NCI-H2081 (cell line): ENCODE measurements at places on chromosomes 1 and 21.

- DNase-seq: no peak
Observed at GRCh38 chr1:108504447-108504846, 54.3 kb downstream of the NBPF6 start.

DNA sequence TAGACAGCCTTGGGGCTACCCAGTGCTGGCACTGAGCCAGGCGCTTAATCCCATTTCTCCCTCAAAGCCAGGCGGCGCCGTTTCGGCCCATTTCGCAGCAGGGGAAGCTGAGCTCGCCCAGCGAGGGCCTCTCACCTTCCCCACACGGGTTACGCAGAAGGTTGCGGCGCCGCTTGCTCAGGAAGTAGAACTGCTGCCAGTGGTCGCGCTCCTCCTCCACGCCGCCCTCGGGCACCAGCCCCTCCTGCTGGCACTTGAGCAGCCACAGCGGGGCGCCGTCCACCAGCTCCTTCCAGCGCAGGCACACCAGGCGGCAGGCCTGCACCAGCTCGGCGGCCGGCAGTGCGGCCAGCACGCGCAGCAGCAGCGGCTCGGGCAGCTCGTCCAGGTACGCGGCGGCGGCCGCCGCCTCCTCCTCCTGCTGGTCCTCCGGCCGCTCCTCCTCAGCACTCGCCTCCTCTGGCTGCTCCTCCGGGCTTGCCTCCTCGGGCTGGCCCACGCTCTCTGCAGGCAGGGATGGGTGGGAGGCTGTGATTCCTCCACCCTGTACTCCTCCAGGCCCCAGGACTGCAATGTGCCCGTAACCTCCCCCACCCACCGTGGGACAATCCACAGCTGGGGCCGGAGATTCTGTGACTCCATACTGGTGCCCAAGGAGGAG is 3.8 kb downstream of the FBXO2 start:
- peak; percentile 79 for DNase-seq

DNA sequence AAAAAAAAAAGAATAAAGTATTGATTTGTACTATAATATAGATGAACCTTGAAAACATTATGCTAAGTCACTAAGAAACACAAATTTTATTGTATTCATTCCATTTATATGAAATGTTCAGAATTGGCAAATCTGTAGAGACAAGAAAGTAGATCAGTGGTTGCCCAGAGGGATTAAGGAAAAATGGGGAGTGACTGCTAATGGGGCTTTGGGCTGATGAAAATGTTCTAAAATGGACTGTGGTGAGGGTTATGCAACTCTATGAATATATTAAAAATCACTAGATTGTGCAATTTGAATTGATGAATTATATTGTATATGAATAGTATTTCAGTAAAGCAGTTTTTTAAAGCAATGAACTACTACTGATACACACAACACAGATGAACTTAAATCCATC is 10.0 kb downstream of the GDAP2 start:
- DNase-seq: no peak

DNA sequence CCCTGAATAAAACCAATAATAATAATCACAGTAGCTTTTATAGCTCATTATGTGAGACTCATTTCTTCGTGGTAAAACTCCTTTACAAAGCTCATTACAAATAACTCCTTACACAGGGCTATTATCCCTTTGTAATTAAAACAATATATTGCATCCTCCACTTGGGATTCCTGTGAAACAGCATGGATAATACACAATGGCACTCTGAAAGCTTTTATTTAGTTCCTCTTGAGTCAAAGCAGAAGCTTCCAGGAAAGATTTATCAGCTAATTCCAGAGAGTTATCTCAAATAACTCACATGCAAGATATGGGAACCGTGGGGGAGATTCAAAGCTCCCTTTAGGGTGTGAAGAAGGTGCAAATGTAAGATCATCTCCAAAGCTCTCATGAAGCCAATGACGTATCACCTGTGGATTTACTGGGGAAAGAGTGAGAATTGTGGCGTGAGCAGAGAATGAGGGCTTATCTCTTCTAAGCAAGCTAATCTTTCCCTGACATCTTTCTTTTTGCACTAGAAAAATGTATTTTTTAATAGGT is 60.4 kb upstream of the GJA5 start:
- no peak for DNase-seq

DNA sequence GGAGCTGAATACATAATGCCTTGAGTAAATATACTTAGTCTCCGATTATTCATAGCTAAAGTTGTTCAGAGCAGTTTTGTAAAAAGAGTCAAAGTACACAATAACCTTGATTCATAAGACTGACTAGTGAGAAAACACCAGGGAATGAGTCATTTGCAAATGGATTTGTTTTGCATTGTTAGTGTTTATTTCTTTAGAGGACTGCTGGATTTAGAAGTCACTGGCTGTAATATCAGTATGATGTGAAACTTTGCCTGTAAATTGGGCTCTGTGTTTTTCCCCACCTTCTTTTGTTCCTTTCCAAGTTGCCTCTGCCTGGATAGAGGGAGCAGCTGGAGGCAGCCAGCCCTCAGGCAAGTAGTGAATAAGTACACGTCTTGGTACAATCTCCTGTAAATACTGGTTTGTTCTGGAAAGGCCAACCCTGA is 474.7 kb downstream of the NUF2 start:
- peak; percentile 14 for DNase-seq

DNA sequence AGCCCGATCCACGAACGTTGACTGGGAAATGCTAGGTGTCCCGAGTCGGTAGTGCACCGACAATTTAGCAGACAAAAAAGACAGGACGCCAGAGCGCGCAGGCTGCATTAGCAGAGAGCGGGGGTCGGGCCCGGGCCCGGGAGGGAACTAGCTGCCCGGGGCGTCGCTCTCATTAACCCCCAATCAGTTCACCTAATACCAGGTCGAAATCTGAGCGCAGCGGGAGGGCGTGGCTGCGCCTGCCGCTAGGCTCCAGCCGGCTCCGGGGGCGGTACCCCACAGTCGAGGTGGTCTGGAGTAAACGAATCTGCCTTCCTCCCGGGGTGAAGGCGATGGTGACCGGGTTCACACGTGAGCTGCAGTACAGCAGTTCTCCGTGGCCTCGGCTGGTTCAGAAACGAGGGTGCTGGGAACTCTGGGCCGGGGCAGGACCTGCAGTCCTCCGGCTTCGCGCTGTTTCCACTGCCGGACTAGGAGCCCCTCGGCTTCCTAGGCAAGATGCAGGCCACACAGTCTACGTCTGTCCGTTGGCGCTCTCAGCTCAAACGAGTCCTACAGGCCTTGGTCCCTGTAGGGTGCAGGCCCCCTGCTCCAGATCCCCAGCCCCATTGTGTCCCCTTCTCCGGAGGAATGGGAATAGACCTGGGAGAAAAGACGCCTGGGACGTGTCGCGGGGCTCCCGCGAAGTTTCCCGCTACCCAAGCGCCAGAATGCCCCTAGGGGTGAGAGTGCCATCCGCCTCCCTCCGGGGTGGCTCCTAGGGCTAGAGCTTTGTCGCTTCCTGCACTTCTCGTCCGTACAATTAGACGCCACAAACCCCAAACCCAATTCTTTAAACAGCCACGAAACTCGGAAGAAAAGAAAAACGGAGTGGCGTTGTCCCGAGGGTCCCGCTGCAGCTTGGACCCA is 2.0 kb downstream of the GFI1 start:
- peak; percentile 24 for DNase-seq

- DNase-seq: no peak
Observed at GRCh38 chr1:31658721-31659120, 14.0 kb upstream of the PEF1 start.

GRCh38 chr1:90671251-90671650 is 45.9 kb downstream of the BARHL2 start:
- DNase-seq: no peak

GRCh38 chr1:80359666-80360065 is 1353.1 kb upstream of the ADGRL4 start:
- DNase-seq: no peak

- DNase-seq: no peak
Observed at GRCh38 chr1:244821134-244821533, 14.3 kb upstream of the COX20 start.

GRCh38 chr1:159983681-159984080 is 29.6 kb upstream of the SLAMF9 start:
- DNase-seq: no peak

GRCh38 chr1:192724670-192725069 is 84.2 kb upstream of the RGS2 start:
- no peak for DNase-seq

- DNase-seq: no peak
Observed at GRCh38 chr1:54129858-54130257, 22.9 kb downstream of the CDCP2 start.

DNA sequence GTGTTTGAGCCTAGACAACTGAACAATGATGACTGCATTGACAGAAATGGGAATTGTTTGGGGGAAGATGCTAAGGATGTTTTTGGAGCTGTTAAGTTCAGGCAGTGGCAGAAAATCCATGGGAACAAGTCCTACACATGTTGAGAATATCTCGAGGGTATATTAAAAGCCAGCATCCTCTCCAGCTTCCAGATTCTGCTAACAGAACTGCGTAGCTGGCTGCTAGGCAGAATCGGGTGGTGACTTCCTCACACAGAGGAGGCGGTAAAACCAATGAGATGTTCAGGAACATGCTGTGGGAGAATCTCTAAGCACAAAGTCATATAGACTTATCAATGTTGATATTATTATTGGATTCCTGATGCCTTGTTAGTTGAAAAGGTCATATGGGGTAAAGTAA is 14.8 kb downstream of the FAM163A start:
- DNase-seq: no peak

DNA sequence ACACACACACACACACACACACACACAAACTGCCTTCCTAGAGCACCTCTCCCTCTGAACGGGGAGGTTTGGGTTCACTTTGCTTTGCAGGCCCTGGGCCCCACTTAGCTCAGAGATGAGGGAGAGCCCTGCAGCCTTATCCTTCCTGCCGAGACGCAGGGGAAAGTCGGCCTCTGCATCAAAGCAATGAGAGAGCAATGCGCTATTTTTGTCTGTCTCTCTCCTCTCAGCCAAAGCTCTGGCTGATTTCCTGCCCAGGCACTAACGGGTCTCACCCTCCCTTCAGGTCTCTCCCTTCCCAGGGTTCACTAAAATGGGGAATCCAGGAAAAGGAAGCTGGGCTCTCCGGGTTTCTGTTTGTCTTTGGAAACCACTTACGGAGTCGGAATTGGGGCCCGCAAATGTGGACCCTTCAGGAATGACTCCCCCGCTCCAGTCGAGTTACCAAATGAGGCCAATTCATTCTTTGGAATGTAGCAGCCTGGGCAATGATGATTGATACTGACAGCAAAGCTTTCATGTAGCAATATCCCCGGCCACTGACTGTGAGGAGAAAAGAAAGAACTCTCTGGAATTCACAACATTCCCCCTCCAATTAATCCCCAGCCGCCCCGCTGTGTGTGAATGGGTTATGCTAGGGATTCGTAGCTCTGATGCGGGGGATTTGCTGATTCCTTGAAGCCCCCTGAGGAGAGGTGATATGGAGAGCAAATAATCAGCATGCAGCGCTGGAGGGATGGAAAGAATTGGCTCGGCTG is 61.5 kb upstream of the WLS start:
- DNase-seq: no peak

DNA sequence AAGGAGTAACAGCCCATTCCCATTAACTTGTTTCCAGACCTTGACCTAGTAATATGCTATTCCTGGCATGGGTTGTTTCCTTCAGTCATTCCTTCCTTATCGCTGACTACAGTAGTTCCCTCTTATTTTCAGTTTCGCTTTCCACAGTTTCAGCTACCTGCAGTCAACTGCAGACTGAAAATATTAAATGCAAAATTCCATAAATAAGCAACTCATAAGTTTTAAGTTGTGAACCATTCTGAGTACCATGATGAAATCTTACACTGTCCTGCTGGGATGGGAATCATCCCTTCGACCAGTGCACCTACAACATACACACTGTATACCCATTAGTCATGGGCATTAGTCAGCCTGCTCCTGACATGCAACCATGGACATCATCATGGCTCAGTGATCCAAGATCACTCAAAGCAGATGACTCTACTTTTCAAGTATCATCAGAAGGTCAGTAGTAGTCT is 66.7 kb downstream of the CCDC30 start:
- no peak for DNase-seq

GRCh38 chr1:43318831-43319230 is 18.0 kb downstream of the TIE1 start:
- DNase-seq: no peak

GRCh38 chr21:30206551-30207251 is 9.2 kb downstream of the CLDN8 start:
- no peak for DNase-seq

GRCh38 chr1:213776969-213777368 is 210.8 kb upstream of the PROX1 start:
- no peak for DNase-seq

DNA sequence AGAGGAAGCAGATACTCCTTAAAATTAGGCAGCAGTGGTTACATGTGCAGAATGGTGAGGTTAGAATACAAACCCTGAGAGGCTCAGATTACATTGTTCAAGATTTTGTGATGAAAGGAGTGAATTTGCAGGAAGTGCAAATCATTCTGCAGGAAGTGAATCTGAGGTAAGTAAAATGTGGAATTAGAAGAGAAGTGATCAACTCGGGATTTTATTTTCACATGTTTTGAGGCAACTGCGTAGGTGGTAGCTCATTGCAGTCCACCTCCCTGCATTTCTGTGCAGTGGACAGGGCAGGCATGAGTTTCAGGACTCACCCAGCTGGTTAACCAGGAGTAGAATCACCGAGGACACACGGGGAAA is 2.1 kb upstream of the PLA2G2C start:
- no peak for DNase-seq

DNA sequence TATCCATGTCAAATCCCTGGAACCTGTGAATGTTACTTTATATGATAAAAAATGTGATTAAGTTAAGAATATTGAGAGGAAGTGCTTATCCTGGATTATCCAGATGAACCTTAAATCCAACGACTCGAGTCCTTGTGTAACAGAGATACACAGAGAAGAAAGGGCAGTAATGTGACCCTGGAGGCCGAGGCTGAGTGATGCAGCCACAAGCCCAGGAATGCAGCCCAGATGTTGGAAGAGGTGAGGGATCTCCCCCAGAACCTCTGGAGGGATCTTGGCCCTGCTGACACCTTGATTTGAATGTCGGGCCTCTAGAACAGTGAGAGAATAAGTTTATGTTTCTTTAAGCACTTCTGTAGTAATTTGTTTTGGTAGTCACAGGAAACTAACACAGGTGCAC is 18.0 kb downstream of the LPGAT1 start:
- DNase-seq: no peak

DNA sequence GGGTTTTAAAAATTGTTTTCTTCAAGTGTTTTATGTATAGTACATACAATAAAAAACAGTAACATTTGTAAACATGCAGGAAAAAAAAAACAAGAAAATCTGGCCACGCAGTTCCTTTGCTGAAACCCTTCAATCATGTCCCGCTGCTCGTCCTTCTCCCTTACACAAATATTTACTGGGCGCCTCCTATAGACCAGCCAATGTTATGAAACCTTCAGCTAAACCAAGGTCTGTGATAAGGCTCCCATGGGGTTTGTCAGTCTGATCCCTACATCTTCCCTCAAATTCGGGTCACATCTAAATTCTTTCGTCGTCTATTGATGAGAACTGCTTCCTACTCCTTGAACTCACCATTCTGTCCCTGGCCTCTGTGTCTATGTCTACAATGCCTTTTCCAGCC is 583.9 kb downstream of the SMYD3 start:
- DNase-seq: no peak

DNA sequence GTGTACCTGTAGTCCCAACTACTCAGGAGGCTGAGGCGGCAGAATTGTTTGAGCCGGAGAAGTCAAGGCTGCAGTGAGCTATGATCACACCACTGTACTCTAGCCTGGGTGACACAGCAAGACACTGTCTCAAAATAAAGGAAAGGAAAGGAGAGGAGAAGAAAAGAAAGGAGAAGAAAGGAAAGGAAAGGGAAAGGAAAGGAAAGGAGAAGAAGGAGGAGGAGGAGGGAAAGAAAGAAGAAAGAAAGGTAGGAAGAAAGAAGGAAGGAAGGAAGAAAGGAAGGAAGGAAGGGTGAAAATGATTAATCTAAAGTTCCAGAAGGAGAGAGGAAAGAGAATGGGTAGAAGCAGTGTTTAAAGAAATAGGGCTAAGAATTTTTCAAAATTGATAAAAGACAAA is 12.2 kb downstream of the SPOCD1 start:
- DNase-seq: no peak
